ENCODE measurements at places on chromosomes 16 and 17. TPM values are rescaled to one million over a fixed set of nuclear protein-coding genes. Genes with fewer than 3 reads are reported as not detected.

KRT20 gene
- polyA plus RNA-seq, result not detected

GRCh38 chr16:22728167-22728836 lies 85.7 kb upstream of the HS3ST2 start:
- no peak for DNase-seq

DNA sequence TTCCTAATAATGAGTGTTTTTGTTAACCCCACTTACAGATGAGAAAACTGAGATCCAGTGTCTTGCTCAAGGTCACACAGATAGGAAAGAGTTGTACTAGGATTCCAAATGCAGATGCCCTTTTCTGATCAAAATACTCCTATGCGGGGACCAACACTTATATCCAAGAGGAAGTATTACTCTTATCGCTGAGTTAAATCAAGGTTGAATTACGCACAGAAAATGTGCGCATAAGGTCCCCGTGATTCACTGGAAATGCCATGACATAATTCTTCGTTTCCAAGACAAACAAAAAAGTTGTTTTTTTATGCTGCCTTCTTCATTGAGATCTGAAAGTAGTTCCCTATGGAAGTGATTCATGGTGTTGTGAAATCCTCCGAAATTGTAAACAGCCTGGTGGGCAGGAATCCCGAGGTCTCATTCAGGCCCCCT lies 463.8 kb upstream of the HSBP1 start:
- DNase-seq, result no peak

- peak; percentile 28 for DNase-seq
Measured at GRCh38 chr16:56916571-56917403, 15.2 kb upstream of the HERPUD1 start.

DNA sequence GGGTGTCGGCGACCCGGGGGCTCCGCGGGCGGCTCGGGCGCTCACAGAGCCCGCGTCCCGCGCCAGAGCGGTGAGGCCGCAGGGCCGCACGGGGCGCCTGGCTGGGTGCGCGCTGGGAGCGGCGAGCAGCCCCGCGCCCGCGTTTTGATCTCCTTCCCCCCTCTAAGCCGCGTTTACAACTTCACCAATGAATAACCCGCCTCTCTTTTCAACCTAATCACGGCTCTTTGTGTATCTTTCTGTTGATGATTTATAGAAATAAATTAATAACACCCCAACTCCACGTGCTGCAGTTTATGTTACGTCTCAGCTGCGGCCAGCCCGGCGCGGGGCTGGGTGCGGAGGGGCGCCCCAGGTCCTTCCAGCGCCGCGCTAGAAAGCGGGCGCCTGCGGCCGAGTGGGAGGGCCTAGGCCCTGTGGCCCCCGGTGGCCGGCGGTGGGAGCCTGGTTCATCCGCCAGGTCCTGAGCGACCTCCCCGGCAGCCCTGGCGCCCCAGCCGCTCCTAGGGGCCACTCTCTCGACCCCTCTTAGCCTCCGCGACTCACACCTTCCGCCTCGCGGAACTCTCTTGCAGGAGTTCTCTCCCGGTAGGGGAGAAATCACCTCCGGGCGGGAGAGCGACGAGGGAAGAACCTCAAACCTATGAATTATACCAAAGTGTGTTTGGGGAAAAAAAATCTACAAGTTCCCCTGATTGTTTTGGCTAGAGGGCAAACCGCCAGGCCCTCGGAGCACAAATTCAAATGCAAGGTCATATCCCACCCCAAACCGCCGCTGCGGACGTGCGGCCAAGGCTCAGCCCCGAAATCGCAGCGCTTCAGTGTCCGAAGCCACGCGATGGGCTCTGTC lies 1.9 kb downstream of the HNF1B start:
- DNase-seq, result no peak

RPL13 gene
- polyA plus RNA-seq, result 1,957 TPM

DNA sequence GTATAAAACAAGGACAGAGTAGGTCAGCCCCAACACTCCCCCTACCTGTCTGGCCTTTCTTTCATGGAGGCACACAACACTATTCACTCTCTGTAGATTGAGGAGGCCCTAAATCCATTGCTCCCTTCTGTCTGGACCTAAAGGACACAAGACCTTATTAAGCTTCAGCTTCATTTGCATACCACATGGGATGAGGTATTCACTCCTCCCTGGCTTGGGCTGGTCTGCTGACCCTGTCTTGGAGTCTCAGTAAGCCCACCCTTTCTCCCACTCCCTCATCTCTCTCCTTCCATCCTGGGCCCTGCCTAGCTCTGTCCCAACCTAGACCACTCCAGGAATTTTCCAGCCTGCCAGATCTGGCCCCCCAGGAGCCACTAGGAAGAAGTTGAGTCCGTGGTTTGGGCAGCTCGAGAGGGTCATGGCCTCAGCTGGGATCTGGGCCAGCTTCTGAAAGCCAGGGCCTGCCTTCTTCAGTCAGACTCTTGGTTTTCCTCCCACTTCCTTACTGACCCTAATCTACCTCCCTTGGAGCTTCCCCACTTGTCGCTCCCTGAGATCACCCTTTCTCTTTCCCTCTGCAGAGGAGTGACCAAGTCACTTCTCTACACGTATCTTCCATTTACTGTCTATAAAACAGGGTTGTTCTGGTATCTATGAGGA lies 6.5 kb upstream of the LLGL1 start:
- no peak for DNase-seq

DNA sequence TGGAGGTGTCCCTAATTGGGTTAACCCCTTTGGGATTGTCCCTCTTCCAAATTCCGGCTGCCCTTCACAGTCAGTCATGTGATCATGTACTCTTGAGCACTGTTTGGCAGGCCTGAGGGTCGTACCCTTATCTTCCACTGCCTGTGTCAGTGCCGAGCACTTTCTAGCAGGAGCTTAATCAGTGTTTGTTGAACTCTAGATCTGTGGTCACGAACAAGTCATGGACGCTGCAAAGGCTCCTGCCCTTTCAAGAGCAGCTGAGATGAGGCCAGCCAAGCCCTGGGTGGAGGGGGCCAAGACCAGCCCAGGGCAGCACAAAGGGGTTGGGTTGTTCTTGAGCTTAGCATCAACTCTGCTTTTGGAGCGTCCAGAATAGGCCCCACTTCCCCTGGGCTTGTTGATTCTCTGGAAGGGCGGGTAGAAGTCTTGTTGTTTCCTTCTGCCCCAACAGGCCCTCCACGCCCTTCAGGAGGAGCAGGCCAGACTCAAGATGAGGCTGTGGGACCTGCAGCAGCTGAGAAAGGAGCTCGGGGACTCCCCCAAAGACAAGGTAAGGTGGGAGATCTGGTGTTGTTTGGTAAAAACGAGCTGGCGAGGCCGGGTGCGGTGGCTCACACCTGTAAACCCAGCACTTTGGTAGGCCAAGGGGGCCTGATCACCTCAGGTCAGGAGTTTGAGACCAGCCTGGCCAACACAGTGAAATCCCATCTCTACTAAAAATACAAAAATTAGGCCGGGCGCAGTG lies 5.3 kb downstream of the IFI35 start:
- DNase-seq, result no peak

- no peak for DNase-seq
Measured at GRCh38 chr16:3607634-3608033, 3.8 kb downstream of the SLX4 start.

DNA sequence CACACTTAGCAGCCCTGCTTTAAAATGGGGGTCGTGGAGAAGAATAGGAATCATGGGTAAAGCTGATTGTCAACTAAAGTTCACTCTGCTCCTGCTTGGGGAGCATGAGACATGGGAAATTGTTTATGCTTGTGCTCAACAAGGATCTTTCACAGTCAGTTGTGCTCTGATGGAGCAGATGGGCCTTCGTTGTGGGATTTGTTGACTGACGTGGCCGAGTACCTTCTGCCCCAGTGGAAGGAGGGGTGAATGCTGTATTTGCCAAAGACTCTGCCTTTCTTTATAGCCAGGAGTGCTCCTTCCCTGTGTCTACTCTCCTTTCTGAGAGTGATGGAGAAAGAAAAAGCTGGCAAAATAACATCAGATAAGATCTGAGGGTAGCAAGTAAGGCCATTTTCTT lies 11.4 kb downstream of the ARSG start:
- no peak for DNase-seq

- no peak for DNase-seq
Measured at GRCh38 chr17:70390049-70390448, 220.7 kb downstream of the KCNJ2 start.

TACO1 gene
- 21.0 TPM for polyA plus RNA-seq

DNA sequence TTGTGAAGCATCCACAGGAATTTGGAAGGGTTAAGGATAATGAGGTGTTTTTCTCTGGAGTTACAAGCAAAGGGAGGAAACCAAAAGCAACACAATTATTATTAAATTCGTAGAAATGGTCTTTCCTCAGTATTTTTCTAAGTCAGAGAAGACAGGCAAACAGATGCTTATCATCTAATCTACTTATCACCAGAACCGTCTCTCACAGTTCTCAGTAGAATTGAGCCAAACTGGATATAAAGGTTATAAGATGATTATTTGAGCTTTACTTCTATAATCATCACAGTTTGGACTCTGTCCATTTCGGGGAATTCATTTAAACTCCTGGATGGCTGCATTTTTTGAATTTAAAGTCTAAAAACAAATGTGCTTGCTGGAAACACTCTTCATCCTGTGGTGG lies 245.0 kb downstream of the KCNJ2 start:
- DNase-seq, result no peak

DNA sequence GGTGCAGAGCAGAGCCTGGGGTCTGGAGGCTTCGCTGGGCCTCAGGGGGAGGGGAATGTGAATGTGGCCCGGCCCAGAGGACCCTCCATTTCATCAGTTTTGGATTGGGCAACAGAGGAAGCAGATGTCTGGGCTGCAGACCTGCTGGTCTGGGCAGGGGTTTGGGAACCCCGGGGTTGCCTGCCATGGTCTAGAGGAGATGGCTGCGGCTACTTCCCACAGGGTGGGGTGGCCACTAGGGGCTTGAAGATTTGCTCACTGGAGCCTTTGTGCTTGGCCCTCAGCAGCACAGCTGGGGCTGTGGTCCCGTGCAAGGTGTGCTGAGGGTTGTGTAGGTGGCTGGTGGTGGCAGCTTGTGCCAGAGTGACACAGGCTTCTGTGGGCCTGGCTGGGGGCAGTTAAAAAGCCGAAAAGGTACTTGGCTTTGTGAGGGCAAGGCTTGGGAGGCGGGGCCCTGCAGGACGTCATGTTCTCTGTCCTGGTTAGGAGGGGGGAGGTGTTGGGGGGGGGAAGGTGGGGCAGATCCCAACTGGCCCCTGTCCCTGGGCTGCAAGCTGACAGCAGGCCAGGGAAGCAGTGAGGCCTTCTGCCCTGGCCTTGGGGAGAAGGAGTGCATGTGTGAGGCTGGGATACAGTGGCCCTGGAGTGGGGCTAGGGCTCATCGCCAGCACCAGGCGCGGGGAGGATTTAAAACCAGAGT lies 98.0 kb downstream of the KPNA2 start:
- no peak for DNase-seq

DNA sequence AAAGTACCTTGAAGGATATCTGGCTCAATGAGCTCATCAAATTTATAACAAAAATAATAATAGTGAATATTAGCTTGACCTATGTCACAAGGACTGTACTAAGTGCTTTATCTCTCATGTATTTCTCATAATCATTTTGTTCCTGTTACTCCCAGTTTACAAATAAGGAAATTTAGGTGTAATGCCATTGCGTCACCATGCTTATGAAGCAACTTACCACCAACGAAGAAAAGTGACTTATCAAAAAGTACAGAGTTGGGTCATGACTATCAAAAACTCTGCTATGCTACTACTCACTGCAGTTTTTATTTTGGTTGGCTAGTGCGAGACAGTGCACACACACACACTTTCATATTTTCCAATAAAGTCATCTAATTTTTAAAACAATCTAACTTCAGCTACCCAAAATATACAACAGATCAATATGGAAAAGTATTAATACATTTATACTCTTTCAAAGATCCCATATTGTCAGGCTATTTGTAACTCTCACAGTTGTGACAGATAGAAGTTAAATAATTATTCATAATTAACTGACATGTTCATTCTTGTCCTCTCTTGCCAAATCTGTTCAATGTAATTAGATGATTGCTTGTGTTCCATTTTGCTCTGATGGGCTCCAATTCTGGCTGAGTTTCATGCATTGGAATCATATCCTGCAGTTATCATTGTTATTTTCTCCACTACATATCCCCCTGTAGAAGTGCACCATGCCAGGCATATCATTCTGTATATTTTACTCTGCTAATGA lies 119.4 kb downstream of the KCNJ2 start:
- no peak for DNase-seq

DNA sequence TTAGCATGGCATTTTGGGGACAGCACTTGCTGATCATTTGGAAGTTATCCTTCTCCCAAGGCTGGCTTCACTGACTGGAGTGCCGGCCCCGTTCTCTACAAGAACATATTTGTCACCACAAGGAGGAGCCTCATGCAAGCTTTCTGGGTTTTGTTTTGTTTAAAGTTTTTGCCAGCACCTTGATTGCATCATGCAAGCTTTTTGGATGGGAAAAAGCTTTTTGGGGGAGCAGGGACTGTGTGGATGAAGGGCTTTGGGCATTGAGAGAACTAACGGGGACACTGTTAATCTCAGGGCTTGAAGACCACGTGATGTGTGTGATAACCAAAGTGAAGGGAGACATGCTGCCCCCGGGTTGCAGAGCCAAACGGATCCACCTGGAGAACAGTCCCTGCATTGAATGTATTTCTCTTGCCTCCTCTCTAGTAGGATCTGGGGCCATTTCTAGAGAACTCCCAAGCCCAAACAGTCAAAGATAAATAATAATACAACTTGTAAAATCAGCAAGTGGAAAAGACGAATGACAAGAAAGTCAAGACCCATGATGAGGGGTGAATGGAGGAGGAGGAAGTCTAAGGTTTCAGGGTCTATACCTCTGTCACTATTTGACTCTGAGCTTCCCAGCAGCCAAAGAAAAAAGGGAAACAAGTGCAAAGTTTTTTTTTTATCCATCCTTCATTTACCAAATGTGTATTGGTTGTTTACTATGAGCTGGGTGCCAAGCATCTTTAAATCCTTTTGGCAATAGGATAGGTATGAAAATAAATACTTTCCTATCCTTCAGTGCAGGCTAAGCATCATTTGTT lies 17.2 kb downstream of the TMEM114 start:
- DNase-seq, result peak; percentile 55

GRCh38 chr17:48915459-48916282 lies 7.5 kb downstream of the UBE2Z start:
- no peak for DNase-seq

- no peak for DNase-seq
Measured at GRCh38 chr17:21146362-21147015, 19.7 kb downstream of the DHRS7B start.

GRCh38 chr17:76171706-76172105 lies 30.7 kb upstream of the FOXJ1 start:
- DNase-seq, result no peak

- DNase-seq, result no peak
Measured at GRCh38 chr16:17866996-17867395, 396.2 kb upstream of the XYLT1 start.

RPTOR gene
- polyA plus RNA-seq, result 27.2 TPM
